Erythroblast (primary cell): ENCODE measurements at places on chromosomes 16 and 17.

- DNase-seq, result peak; percentile 26
Observed at GRCh38 chr16:87953308-87954215, 2.3 kb downstream of the BANP start.

- DNase-seq, result no peak
Observed at GRCh38 chr17:58980706-58981481, 125.8 kb downstream of the TRIM37 start.

GRCh38 chr16:52051414-52052172, 495.4 kb downstream of the TOX3 start:
- no peak for DNase-seq

GRCh38 chr17:72124438-72124775, 3.6 kb downstream of the SOX9 start:
- DNase-seq, result no peak

GRCh38 chr16:24978370-24978914, 36.7 kb downstream of the ARHGAP17 start:
- no peak for DNase-seq

GRCh38 chr16:8943966-8944759, 19.5 kb downstream of the USP7 start:
- DNase-seq, result no peak

DNA sequence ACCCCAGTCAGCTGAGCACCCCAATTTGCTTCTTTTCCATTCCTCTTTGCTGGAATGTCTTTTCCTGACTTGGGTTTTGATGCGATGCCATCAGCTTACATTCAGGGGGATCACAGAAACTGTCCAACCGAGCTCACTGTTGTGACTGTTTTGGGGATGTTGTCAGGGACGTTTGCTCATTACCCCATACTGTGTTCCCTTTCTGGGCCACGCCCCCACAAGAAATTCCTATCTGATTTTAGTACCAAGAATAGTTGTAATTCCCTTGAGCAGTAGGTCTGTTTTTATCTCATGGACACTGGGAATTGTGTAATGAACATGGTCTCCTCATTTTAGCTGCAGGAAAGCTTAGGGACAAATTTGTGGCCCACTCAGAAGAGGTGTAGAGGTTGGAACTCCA, 2.6 kb upstream of the NTN1 start:
- no peak for DNase-seq

- DNase-seq, result peak; percentile 84
Observed at GRCh38 chr17:7478276-7479212, 887 bp downstream of the ZBTB4 start.

DNA sequence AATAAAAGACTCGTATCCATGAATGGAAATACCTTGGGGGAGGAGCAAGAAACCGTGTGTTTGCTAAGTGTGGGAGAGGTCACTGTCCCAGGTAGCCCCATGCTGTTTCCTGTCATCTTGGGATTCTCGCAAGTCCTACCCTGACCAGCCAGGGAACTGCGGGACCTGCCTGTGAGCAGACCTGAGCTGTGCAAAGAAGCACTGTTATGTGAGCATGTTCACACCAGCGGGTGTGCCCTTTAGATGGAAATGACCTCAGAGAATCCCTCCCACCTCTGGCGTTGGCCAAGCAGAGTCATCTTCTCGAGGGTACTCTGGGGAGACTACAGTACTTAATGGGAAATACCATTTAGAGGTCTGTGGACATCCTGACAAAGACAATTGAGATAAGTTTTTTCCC, 127.0 kb upstream of the MON1B start:
- DNase-seq, result no peak

DNA sequence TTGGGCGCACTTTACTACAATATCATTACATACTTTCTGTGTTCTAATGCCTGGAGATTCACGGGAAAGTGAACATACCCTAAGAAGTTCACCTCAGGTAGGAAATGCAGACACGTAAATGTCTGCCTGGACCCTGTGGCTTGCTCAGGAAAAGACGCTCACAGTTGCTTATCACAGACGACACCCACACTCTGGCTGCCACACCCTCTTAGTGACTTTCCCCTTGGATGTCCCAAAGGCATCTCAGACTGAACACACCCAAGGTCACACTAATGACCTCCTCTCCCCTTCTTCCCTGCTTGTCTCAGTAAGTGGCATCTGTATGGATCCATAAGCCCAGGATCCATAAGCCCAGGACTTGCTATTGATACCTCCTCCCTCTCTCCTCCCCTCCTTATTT, 32.6 kb downstream of the CDRT15 start:
- DNase-seq, result peak; percentile 68

GRCh38 chr17:33385713-33386112, 92.6 kb upstream of the ASIC2 start:
- DNase-seq, result no peak

GRCh38 chr16:87492291-87492630, 563 bp downstream of the ZCCHC14 start:
- peak; percentile 53 for DNase-seq

- DNase-seq, result no peak
Observed at GRCh38 chr16:50836121-50836621, 94.3 kb downstream of the CYLD start.

DNA sequence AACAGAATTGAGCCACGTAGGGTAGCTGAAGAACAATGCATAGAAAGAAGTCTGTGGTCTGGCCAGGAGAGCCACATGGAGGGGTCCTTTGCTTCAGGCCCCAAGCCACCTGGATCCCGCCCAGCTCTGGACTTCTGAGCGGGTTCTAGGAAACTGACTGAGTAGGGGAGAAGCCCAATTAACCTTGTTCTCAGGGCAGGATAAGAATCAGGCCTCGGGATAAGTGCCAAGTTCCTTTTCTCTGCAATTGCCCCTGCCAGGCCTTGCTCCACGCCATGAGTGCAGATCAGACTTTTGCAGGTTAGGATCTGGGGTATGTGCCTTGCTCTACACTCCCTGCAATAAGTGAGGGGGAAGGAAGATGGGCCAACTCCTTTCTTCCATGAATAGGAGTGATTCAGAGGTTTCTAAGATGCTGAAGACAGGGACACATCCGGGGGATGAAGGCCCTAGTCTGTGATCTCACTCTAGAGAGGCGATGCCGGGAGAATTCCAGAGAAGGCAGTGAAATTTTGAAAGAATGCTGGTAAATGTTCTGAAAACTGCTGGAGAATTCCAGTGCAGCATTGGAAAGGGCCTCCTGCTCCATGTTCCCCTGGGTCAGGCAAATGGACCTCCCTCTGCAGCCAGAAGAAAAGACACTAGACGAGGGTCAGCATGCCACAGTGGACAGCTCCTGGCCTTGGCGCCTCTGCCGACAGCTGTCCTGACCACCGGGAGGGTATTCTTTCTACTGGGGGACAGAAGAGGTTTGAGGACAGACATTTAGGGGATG, 5.8 kb downstream of the NEUROD2 start:
- no peak for DNase-seq

- no peak for DNase-seq
Observed at GRCh38 chr17:31511580-31511979, 120.1 kb downstream of the RAB11FIP4 start.

DNA sequence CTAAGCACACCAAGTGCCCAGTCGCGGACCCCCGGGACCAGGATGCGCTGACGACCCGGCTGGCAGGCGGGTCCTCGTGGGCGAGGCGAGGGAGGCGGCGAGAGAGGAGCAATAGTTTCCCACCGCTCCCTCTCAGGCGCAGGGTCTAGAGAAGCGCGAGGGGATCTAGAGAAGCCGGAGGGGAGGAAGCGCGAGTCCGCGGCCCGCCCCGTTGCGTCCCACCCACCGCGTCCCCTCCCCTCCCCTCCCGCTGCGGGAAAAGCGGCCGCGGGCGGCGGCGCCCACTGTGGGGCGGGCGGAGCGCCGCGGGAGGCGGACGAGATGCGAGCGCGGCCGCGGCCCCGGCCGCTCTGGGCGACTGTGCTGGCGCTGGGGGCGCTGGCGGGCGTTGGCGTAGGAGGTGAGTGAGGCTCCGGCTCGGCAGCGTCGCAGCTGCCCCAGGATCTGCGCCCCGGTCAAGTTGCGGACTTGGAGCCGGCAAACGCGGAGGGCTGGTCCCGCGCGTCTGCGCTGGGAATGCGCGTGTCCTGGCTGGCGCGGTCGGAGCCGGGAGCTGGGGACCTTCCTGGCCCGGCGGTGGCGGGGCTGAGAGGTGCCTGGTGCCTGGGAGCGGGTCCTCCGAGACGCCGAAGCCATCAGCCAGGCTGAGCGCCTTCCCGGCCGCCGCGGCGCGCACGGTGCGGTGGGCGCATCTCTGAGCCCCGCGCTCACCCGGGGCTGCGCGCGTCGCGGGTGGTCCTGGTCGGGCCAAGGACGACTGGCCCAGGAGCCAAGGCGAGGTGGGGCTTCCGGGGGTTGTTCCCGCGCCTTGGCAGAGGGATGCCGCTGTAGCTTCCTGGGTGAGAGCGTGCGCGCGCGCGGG, at the start of gene ITGB3:
Gene ITGB3 (plus strand): TSS at position 287 of the 862 bp plus-strand sequence. CDS start 35 bp downstream, at position 322.
- DNase-seq, result peak; percentile 87

GRCh38 chr16:66335704-66336329, 30.7 kb upstream of the CDH5 start:
- no peak for DNase-seq

- DNase-seq, result no peak
Observed at GRCh38 chr17:82092094-82092586, 5.9 kb downstream of the FASN start.

GRCh38 chr16:4057439-4057877, 58.8 kb downstream of the ADCY9 start:
- DNase-seq, result no peak

- no peak for DNase-seq
Observed at GRCh38 chr17:33334703-33335102, 41.6 kb upstream of the ASIC2 start.

DNA sequence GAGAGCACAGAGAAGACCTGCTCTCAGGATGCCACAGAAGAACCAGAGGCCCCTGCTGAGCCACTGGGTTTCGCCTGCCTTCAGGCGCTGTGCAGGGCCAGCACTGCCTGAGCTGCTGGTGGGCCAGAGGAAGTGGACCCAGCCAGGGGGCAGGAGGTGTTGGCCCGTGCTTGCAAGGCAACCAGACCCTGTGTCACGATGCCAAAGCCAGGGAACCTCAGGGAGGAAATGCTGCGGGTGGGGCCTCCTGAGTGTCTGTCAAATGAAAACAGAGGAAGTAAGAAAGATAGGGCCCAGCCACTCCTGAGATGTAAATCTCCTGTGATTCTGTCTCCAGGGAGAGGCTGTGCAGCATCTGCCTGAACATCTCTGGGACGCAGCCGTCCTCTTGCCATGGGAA, 58.1 kb upstream of the ADORA2B start:
- no peak for DNase-seq

DNA sequence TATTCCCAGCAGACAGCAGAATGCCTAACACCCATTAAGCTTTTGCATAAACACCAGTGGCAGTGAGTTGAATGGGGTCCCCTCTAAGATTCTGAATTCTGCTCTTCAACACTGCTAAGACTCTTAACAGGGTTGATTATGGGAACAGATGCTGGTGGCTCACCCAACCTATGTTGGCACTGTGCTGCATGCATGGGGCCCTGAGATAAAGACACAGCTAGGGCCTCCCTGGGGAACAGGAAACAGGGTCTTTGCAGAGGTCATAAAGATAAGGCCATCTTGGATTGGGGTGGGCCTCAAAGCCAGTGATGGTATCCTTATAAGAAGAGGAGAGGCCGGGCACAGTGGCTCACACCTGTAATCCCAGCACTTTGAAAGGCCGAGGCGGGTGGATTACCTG, 190.8 kb downstream of the SLC39A11 start:
- peak; percentile 47 for DNase-seq

- no peak for DNase-seq
Observed at GRCh38 chr17:70808596-70808995, 639.3 kb downstream of the KCNJ2 start.

- no peak for DNase-seq
Observed at GRCh38 chr16:84614968-84615813, 2.7 kb downstream of the COTL1 start.

- DNase-seq, result no peak
Observed at GRCh38 chr17:55332296-55333041, 67.7 kb downstream of the HLF start.

GRCh38 chr16:47424846-47425245, 36.0 kb downstream of the ITFG1 start:
- no peak for DNase-seq

DNA sequence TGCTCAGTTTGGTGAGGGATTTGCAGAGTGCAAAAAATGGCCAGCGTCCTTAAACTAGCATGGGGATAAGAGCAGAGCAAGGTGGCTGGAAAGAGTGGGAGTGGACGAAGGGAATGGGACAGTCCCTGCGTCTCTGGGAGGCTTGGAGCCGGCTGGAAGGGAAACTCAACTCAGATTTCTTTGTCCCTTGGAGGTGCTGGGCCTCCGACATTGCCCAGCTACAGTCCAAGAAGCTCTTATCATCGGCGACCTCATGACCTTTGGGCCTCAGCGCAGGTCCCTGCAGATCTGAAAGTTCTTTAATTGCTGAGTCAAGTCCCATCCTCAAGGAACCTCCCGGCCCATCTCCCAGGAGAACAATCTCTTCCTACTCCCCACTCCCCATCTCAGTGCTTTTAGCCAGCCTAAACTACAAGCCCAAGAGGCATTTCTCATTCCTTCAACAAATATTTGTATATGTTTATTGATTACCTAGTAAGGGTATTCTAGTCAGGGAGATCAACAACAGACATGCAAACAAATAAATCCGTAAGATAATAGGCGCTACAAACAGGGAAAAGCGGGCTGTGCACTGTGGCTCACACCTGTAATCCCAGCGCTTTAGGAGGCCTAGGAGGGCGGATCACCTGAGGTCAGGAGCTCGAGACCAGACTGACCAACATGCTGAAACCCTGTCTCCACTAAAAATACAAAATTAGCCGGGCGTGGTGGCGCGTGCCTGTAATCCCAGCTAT, 985 bp upstream of the TMEM107 start:
- DNase-seq, result no peak

DNA sequence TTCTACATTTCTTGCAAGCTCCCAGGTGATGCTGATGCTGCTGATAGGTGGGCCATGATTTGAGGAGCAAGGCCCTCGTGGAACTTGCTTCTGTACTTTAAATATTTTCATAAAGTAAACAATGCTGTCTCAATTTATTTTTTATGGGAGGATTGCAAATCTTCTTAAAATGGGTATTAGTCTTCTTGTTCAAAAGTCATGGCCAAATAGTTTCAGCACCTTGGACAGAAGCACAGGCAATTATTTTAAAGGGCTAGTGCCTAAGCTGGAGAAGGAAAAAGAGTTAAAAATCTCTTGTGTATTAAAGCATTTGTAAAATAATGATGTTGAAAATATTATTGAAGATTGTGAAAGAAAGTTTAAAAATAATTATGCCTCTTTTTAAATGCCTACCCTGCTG, 50.5 kb downstream of the GPR139 start:
- DNase-seq, result peak; percentile 25

DNA sequence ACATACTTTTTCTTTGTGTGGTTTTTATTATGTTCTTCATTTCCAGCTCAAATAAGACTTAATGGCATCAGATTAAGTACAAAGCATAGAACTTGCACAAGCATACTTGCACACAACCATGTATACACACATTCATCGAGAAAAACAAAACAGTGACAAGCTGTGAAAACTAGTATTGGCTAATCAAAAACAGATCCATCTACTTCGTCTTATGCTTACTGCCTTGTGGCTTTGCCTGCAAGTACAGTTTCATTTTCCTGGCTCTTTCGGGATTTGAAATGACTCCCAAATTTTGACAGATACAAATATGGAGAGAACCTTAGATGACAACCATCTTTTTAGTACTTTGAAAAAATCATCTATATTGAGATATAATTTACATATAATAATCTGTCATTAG, 338.3 kb downstream of the BCAS3 start:
- DNase-seq, result no peak
